CD4-positive, CD25-positive, alpha-beta regulatory T cell (primary cell): ENCODE measurements at places on chromosomes 7 and 10.

GRCh38 chr10:3468919-3469638 lies 296.5 kb upstream of the PITRM1 start:
- no peak for DNase-seq

- no peak for DNase-seq
These were observed 199.0 kb downstream of the GPR37 start for GRCh38 chr7:124566583-124566982.

GRCh38 chr10:104262055-104262454 lies 6.9 kb upstream of the GSTO2 start:
- no peak for DNase-seq

- DNase-seq = no peak
These were observed 930.6 kb upstream of the ZNF722 start for GRCh38 chr7:63067897-63068585.
